AG09309 (cell line): ENCODE measurements at places on chromosomes 3 and 15.

DNA sequence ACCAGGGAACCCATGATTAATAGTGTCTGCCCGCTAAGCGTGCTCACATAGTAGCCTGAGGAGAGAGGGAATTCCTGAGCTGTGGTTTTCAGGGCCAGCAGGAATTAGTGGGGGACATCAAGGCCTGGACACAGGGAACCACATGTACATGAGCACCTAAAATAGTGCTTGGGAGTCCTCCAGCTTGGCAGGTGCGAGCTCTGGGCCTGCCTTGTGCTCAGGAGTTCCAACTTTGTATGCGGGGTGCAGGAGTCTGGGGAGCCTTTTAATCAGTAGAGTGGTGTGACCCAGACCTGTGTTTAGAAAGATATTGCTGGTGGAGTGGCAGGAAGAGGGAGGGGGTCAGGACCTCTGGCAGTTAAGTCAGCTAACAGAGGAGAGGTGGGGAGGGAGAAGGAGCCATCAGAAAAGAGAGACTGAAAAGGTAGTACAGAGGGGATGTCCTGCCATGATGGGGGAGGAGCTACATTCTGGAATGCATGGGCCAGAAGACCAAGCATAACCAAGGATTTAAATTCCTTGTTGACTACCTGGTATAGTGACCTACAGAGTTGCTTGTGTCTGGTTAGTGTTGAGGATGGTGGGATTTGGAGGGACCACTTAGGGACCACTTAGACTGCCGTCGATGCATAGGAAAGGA is 1.9 kb downstream of the DAG1 start:
- DNase-seq, result no peak

DNA sequence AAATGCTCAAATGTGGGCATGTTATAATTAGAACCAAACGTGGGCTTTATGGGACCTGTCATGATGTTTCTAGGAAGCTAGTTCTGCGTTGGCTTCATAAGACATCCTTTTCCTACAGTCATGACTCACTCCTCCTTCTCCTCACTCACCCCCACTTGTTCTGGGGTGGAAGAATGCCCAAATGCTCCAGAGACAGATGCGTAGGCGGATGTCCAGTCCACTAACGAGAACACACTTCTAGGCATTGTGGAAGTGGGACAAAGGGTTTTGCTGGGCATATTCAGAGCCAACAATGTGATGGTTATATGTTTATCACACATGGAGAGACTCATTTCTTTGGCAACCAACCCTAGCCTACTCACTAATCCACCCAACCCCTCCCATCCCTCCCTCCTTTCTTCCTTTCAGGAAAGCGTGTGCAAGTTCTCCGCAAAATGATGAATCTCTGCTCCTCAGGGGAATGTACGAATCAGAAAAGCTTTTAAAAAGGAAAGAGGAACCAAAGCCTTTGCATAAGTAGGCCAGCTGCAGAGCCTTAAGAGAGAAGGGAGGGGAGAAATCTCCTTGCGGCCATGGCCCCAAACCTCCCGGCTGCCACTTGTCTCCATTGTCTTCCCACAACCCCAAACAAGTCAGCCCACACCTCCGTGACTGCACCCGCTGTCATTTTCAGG is 123.0 kb upstream of the SPRED1 start:
- peak; percentile 99 for DNase-seq

GRCh38 chr15:66422347-66422746 is 35.6 kb downstream of the MAP2K1 start:
- no peak for DNase-seq

DNA sequence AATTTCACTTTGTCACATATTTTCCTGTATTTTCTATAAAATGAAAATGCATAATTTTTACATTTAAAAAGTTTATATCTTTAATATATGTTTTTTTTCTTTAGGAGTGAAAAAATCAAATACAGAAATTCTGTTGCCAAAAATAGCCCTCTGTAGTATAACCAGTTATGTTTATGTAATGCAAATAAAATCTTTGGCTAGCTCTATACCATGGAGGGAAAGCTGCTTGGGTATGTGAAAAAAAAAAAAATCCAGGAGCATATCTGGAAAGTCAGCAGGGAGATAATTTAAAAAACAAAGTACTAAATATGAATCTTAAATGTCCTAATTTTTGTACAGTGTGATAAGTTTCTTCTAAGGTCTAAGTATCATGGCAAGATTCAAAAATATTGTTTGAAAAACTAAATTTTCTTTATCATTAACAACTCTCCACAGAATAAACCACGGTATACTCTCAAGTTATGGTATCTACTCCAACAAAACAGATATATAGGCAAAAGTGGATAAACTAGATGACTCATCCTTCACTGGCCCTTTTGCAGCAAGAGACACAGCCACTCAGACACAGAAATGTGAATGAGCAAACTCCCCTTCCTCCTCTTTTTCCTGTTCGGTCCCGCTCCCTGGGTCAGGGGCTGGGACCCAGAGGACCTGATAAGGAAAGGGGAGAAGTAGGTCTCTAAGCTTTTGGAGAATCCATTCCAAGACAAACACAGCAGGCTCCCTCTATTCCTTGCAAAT is 66.6 kb downstream of the PDZRN3 start:
- DNase-seq, result no peak

DNA sequence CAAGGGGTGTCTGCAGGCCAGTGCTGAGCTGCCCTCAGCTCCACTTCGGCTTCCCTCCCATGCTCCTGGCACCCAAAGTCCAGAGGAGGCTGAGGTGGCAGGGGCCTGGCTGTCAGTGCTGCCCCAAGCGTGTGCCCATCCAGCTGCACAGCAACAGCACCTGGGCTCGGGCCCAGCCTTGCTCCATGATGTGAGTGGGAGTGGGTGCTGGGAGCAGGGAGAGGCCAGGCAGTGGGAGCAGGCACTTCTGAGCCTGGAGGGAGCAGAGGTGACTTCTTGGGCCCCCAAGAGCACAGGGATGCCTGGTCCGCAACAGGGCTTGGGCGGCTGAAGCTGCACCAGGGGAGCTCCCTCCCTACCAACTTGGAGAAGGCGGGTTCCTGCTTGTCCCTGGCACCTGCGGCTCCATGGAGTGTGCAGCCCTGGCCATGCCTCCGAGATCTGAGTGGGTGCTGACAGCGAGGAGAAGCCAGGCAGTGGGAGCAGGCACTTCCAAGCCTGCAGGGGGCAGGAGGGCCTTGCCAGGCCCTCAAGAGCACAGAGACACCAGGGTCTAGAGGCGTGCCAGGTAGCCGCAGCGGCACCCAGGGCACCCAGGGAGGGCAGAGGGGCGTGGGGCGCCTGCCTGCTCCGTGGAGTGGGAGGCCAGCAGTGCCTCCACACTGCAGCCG is 366.7 kb upstream of the SGO1 start:
- no peak for DNase-seq

DNA sequence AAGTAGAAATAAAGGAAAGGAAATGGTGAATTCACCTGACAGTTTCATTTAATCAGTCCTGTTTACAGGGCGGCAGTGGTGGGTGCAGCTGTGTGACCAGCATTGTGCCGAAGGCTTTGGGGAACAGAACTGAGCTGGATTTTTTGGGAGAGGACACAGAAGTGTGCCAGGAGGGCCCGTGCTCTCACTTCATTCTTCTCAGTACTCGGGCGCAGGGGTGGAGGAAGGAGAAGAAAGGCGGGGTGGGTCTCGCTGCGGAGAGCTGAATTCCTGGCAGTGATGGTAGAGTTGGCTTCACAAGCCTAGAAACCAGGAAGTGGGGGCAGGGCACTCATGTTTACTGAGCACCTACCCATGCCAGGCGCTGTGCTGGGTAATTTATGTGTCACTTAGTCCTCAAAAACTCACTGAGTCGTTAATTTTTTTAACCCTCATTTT is 64.6 kb downstream of the CRTC3 start:
- no peak for DNase-seq

DNA sequence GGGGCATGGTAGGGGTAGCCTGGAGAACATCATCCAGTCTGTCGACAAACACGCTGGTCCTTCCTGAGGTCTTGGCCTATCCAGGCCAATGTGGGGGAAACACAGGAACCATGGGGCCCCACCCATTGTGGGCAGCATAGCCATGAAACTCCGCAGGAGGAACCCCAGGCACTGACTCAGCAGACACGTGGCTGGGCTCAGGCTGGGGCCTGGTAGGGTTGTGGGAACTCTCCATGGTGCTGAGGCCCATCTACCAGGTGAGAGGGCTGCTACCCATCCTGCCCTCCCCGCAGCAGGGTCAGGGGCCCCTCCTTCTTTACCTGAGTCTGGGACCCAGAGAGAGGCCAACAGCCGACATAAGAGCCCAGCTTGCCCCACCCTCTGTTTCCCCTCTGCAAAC is 22.6 kb upstream of the CACNA2D2 start:
- DNase-seq, result no peak

DNA sequence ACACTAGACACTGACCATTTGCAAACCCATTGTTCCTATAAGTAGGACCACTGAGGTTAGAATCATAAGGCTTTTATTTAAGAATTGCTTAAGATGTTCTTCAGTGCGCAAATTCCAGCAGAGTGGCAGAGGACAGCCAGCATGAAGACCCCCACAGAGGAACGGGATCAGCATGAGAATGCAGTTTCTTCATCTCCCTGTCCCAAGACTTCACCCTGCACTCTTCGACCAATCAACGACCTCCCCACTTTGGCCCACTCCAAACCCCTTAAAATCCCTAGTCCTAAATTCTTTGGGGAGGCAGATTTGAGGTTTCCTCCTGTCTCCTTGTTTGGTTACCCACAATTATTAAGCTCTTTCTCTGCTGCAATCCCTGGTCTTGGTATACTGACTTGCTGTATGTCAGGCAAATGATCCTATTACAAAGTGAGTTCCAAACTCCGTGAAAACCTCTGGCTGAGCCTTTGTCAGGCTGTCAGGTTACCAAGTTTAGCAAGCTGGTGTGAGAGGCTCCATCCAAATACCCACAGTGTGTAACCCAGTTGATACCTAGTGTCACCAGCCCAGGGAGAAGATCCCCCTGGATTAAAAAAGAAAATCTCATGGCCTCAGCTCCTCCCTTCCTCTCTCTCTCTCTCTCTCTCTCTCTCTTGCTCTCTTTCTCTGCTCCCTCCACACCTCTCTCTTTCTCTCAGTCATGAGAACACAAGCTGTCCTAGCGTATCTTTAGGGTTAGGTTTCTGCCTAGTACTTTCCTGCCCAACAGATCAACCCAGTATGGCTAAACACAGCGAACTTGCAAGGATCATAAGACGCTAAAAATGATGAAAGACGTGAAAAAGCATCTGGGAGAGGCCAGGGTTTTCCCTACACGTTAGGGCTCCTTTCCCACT is 15.8 kb upstream of the RBSN start:
- no peak for DNase-seq

GRCh38 chr3:139518926-139519842 is 20.4 kb downstream of the RBP1 start:
- no peak for DNase-seq

DNA sequence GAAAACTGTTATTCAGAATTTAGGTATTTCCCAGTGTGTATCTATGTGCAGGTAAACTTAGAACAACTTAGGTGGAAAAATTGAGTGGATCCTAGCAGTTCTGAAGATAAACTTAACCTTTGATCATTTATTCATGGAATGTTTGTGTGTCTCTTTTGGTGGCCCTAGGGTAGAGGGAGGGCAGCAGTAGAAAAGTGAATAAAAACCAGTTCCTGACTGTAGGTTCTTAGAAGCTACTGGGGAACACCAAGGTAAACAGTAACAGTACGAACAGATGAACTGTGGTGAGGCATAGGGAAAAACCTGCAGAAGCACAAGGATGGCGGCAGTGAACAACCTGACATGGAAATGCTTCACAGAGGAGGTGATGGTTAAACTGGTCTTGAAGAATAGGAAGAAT is 2.5 kb downstream of the SNRK start:
- no peak for DNase-seq

GRCh38 chr15:75366163-75366562 is 2.2 kb downstream of the MAN2C1 start:
- DNase-seq, result no peak

DNA sequence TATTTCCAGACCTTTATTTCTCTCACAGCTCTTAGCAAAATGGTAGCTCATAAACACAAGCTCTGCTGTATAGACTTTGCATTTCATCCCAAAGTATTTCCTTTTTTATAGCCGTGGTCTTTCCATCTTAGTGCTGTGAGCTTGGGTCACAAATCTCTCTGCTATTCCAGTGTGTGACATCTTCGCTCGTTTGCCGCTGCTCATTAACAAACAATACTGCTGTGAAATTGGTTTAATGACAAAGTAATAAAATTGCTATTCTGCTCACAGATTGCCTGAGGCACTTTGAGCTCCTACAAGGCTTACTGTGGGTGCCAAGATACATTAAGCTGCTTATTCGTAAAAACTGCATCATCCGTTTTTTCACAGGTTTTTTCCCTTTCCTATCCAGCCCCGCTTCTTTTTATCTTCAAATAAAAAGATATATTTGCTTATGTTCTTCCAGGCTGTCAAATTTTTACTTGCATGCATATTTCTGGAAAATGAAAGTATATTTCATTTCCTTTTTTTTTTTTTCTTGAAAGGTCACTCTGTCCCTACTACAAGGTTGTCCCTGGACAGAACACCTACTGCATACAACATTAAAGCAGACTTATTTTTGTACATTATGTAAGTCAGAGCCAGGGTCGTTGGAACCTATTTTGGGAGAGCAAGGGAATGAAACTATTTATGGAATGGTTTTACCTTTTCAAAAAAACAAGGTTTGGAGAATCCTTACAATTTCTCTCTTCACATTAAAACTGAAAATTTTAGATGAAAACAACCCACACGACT is 174.5 kb downstream of the MEIS2 start:
- DNase-seq, result no peak

GRCh38 chr3:22935040-22935439 is 268.1 kb upstream of the UBE2E2 start:
- DNase-seq, result no peak

- no peak for DNase-seq
Observed at GRCh38 chr3:180612364-180612763, 10.4 kb downstream of the TTC14 start.

DNA sequence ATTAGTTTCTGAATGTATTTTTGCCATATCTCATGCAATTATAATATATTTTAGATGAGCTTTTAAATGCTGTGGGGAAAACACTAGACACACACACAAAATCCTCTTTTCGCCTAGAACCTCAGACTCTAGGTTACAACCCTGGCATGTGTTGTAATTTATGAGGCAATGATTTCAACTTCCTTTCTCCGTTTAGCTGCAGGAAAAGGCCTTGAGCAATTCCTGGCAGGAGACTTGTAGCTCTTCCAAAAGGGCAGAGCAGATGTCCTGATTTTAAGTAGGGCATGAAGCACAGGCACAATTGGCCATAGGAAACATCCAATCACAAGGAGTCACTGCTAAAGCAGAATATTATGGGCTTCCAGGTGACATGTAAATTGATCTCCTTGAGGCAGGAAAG is 82.0 kb downstream of the GPR156 start:
- DNase-seq, result peak; percentile 84

DNA sequence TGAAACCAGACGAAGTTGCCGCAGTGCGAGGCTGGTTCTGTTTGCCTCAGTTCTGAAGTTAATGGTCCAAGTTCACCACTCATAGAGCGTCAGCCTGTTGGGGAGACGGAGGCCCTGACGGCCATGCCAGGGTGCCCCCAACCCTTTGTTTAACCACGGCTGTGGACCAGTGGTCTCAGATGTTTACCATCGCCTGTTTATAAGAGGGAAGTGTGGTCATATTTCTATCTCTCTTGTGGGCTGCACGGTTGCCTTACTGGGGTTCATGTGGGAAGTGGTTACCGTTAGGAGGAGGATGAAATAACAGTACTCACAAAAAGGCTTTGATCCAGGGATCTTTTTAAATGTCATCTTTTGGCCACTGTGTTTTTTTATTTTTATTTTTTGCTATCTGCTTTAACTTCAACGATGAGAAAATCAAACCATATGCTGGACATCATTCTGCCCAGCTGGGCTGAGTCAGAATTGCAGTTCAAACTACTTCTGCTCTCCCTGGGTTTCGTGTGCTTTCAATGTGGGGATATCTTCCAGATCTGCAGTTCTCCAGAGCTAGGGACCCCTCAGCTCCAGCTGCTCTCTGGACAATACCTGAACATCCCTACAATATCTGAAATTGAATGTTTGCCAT is 17.8 kb downstream of the SMAD3 start:
- no peak for DNase-seq
